Cerebellum (tissue), 4 donors: ENCODE measurements at places on chromosomes 7 and 10.

DNA sequence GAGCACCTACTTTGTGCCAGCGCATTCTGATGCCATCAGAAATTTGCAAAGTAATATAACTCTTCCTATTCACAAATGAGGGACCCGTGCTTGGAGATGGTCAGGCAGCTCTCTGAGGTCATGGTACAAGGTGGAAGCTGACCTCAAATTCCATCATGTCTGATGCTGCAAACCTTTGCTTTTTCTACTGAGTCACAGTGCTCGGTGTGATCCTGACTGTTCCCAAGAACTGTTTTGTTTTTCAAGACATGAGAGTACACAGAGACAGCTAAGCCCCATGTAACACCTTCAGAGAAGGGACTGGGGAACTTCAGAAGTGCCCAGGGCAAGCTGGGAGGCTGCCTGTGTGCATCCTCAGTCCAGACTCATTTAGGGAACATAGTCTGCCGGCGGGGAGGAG is 111.3 kb downstream of the FRMD4A start:
- DNase-seq: no peak

DNA sequence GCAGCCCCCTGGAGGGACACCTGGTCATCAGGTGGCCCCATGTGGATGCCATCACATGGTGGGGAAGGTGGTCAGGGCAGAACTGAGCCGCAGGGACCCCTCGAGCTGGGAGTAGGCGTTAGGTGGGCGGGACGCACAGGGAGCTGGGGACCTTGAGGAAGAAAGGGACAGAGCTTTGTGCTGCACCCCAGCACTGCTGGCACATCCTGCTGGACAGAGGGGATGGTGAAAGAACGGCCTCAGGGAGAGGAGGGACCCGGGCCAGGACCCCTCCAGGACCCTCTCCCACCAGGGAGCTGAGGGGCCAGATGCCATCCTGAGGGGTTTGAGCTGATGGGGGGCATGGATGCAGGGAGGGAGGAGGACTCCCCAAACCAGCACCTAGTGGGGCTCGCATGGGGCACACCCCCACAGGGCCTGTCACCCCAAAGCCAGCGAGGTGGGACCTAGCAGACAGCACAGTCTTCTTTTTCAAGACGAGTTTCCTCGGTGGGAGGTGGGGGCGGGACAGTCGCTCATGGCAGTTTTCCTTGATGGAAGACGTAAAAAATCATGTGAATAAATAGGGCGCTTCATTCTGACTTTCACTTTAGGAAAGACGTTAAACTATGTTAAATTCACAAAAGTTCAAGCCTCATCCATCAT is 43.3 kb downstream of the STK32C start:
- no peak for DNase-seq

DNA sequence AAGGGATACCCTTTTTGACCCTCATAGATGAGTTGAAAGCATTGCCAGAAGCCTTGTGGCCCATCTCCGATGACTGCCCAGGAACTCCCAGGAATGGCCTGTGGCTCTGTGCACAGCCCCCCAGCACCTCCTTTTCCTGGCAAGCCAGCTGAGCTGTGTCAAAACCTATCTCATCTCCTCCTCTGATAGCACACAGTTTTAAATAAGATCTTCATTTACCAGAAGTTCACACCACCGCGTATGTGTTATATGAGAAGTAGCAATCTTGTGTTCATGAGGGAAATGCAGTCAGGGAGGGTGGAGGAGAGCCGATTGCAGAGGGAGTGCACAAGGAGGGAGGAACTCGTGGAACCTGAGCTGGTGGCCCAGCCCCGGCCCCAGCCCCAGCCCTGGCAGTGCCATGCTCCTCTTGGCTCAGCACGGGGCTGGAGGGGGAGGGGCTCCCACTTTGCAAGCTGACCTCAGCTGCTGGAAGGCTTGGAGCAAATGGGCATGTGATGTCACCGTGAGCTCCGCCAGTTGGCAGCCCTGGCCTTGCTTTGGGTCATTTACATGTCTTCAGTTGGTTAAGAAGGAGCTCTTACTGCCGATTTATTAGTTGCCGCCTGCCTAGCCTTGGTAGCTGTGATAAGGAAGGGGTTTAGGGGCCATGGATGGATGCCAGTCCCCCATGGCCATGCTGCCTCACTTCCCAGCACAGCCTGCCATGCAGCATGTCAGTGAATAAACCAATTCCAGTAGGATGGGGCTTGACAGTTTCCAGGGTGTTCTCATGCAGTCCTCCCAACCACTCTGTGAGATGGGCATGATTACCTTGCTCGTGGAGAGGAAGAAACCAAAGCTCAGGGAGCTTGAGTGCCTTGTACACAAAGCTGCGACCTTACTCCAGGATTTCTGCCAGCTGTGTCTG is 20.0 kb downstream of the UNC5B start:
- DNase-seq: peak; percentile 94

DNA sequence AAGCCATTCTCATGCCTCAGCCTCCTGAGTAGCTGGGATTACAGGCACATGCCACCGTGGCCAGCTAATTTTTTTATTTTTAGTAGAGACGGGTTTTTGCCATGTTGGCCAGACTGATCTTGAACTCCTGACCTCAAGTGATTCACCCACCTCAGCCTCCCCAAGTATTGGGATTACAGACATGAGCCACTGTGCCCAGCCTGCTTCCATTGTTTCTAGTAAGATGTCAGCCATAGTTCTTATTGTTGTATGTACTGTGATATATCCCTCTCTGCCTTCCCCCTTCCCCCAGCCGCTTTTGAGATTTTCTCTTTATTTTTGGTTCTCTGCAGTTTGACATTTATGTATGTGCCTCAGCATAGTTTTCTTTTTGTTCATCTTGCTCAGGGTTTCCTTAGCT is 87.9 kb upstream of the KLF14 start:
- DNase-seq: no peak

DNA sequence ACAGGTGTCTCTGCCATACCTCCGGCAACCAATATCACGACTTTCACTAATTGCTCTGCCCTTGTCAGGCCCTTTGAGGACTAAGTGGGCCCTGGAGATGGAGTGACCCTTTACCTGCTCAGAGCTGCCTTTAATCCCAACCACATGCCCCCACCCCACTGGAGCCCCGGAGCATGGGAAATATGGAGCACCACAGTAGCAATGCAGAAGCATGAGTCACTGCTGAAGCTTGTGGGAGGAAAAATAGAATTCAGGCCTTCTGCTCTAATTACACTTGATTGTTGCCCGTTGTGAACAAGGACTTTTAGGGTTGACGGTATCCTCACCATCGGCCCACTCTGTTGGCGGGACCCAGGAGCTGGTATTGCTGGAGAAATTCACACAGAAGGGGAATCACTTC is 52.5 kb upstream of the FRMD4A start:
- no peak for DNase-seq

GRCh38 chr7:100687261-100687660 is 6.8 kb downstream of the GIGYF1 start:
- DNase-seq: no peak

DNA sequence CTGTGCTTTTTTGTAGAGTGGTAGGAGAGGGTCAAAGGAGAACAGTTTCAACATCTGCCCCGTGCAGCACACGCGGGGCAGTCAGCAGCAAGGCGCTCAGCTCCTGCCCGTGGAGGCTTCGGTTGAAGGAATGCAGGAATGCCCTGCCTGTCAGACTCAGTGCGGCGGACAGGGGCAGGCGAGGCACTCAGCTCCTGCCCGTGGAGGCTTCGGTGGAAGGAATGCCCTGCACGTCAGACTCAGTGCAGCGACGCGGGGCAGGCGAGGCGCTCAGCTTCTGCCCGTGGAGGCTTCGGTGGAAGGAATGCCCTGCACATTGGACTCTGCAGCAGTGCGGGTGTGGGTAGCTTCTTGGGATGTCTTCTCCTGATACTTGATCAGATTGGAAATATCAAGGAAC is 37.0 kb downstream of the PPP2R2D start:
- DNase-seq: no peak

- no peak for DNase-seq
These were observed 88.2 kb downstream of the AOAH start for GRCh38 chr7:36636126-36636525.

- DNase-seq: no peak
These were observed 228.7 kb upstream of the CCDC6 start for GRCh38 chr10:60135020-60135419.

GRCh38 chr7:112350585-112350984 is 99.7 kb upstream of the IFRD1 start:
- no peak for DNase-seq
